Activated CD4-positive, alpha-beta T cell treated with anti-CD3 and anti-CD28 coated beads for 48 hours (primary cell): ENCODE measurements at places on chromosomes 5 and 9.

GRCh38 chr5:174134545-174134944 is 89.0 kb downstream of the NSG2 start:
- no peak for DNase-seq

GRCh38 chr5:19240170-19240569 is 747.8 kb downstream of the CDH18 start:
- DNase-seq = no peak

DNA sequence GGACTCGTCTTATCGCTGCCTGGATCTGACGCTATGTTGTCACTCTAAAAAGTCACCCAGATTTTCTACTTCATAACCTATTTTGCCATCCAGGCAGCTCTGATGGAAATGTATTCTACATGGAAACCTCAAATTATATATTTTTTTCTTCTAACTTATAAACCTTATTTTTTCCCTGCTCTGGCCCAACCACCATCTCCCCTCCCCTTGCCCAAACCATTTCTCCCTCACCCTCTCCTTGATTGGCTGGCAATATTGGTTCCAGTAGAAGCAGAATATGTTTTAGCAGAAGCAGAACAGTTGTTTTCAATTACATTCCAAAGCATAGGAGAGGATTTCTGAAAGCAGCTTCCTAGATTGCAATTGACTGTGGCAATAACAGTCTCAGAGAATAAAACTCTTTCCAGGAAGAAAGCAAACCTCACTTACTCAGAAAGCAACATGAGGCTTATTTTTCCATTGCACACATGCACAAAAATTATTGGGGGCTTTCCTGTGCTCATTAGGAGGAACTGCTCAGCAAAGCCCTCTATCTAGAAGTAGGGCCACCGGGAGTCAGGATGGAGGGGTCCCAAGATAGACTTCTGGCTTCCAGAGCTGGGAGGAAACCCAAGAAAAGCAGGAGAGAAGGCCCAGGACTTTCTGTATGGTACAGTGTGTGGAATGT is 191.8 kb downstream of the ESM1 start:
- DNase-seq = no peak

DNA sequence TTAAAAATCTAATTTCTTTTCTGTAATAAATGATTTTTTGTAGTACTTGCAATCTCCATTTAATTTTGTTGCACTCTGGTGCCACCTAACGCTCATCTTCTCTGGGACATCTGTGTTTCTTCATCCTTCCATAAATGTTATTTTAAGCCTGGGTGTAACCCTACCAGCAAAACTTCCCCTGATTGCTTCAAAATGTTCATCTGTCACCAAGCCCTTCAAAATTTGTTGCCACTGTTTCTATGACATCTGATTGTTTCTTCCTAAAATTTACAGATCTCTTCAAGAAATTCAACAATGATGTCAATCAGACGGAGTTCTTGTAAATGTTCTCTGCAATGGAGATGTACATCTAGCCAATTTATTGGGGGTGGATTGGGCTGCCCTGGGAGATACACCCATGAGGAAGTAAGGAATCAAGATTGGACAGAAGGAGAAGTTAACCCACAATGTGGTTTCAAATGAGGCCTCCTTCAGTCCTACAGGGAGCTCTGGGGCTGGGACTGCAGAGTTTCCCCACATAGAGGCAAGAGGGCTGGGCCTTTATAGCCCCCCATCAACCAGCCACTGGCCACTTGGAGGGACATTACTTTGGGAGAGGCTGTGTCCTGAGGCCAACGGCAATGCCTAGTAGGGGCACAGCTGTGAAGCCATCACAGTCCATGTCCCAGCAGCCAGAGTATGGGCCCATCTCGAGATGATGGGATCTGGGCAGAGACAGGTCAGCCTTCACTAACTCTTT is 23.3 kb downstream of the MCTP1 start:
- DNase-seq = no peak

DNA sequence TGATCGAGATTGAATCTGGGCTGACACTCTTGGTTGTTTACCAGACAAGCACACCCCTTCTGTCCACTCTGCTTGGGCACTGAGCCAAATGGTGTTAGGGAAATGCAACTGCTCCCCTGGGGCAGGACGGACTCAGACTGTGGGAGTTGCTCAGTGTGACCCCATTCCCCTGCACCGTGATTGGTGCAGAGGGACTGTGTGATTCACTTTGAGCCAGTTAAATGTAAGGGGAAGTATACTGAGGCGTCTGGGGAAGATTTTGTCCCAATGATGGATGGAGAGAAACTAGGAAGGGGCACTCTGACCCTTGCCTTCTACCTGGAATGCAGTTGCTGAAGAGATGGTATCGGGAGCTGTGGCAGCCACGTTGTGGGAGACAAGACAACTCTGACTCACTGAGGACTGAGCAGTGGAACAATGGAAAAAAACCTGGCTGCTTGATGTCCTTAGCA is 196.0 kb upstream of the ANKRD55 start:
- no peak for DNase-seq

GRCh38 chr9:69577123-69577522 is 95.0 kb downstream of the APBA1 start:
- no peak for DNase-seq

DNA sequence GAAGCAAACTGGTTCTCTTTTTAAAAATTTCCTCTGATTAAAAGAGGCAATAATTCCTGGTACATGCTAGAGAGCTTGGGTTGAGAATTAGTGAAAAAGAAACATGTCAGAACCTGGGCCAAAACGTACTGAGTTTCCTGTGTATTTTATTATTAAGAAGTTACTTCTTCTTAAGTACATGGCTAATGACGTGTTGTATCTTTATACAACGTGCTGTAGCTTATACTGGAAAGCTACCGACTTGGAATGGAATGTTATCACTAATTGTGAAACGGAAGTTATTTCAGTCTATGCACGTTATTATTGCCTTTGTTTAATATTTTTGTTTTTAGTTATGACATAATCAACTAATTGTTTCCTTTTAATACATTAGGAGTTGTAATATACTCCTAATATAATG is 43.1 kb downstream of the ZNF366 start:
- no peak for DNase-seq

GRCh38 chr5:179668391-179668790 is 12.4 kb downstream of the CBY3 start:
- DNase-seq = peak; percentile 62

DNA sequence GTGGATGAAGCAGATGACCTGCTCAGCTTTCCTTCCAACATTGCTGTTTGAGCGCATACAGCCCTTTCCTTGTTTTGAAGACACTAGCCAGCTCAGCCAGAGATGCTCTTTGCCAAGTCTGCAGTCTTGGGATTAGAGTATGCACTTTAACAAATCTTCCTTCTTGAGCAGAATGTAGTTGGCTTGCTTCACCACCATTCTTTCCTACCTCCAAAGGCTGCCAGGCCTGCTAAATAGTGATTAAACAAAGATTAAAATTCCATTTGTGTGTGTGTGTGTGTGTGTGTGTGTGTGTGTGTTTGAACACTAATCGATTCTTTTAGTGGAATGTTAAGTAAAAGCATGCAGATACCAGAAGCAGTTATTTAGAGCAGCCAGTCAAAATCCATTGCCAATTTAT is 97.6 kb downstream of the GALNT10 start:
- DNase-seq = no peak

DNA sequence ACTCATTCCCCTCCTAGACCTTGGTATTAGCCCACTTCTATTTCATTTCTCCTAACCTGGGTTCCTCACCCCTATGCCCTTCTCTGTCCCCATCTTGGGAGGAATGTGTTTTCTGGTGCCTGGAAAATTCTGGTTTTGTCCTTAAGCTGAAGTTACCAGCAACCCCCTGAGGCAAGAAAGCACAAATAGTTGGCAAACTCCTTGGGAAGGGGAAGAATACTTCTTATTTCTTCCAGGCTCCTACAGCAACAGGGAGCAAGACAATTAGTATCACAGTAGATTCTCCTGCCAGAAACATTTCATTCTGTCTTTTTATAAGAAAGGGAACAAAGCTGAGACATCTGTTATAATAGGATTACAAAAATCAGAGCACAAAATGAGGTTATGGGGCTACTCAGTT is 142.5 kb downstream of the SNCAIP start:
- DNase-seq = no peak

- no peak for DNase-seq
Observed at GRCh38 chr5:2886531-2886930, 135.1 kb upstream of the IRX2 start.

DNA sequence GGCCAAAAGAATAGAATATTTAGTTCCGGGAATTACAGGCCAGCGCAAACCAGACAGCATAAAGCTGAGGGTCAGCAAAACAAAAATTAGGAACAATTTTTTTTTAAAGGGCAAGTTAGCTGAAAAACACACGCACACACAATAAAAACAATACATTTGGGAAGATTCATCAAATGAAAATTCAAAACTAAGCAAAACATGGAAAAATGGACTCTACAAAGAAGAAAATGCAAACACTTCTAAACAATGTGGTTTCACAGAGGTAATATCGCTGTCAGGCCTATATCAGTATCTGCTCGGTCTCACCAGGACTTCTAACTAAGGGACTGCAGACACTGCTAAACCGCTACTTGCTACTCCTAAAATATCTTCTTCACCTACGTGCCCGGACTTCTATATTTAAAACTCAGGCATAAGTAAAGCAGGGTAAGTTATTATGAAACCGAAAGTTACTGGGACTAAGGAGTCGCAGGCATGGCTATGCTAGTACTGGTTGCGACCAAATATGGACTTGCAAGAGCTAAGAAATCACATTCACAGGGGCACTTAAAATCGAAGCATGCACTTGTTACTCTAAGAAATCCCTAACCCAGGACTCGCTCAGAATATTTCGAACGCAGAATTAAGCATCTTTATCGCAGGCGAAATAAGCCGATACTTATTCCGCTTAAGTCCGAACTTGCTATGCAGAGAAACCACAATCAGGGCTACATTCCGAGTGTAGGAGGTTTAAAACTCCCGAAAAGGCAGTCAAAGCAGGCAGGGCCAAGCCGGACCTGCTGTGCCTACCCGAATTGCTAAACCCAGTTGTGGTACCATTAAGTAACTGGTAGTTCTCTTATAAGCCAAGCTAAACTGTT is 2.3 kb downstream of the ANXA2R start:
- peak; percentile 35 for DNase-seq

- no peak for DNase-seq
Observed at GRCh38 chr5:53422539-53422938, 57.9 kb upstream of the FST start.

DNA sequence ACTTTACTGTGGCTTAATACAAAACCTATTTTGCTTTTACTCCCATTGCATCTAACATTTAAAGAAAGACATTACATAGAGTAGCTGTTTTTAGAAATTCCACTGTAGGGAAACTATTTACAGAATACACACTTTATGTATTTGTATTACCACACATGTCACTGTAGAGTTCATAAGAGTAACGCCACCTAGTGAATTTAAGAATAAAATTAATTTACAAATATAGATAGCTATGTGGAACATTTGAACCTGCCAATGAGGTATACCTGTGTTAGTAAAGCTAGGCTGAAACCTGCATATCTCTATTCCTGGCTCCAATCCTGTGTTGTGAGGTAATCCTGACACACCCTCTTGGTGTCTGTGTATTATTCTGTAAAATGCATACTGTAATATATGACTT is 234.4 kb downstream of the MAST4 start:
- no peak for DNase-seq

DNA sequence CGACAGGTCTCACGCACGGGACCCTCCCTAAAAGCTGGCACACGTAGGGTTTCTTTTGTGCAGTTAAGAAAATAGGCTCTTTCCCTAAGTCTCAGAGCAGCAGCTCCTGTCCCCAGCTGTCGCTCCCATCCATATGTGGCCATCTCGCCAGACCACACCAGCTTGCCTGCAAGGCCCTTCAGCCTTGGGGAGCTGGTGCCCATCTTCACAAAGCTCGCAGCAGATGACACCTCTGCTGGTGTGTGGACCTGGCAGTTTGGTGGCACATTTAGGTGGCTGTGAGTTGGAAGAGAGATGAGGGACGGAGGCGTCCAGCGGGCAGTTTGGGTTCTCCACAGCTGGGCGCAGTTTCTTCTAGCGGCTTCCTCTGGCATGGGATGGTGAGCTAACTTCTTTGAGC is 239.0 kb downstream of the FANCC start:
- no peak for DNase-seq

- no peak for DNase-seq
Observed at GRCh38 chr9:110126986-110127864, 80.7 kb downstream of the C9orf152 start.

GRCh38 chr5:5497152-5497788 is 74.8 kb downstream of the ICE1 start:
- DNase-seq = peak; percentile 42

DNA sequence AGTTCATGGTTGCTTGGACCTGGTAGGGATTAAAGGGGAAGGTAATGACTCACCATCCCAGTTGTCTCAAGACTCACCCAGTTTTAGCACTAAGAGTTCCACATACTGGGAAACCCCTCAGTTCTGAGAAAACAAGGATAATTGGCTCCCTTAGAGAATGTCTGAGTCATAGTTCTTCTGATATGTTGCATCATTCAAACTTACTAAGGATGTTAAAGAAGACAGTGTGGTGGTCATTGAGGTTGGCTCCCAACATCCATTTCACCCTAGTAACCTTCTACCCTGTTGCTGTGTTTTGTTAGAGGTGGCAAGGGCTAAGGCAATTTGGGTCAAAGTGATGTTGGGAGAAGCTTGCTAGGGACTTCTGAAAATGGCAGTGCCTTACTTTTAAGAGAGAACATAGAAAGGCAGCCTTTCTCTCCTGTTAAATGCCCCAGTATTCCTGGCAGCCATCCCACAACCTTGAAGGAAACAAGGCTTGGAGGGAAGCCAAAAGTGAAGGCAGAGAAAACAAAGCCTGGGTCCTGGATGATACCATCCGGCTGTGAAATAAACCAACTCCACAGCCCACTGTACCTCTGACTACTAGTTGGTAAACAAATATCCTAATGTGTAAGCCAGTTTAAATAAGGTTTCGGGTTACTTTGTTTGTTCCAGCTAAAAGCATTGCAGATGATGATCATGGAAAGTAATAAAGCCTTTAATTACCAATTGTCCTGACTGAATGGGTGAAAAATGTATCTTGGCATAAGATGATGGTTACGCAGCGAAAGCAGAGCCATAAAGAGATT is 80.4 kb upstream of the ADAMTSL1 start:
- DNase-seq = no peak

- no peak for DNase-seq
Observed at GRCh38 chr9:10793306-10793705, 180.5 kb upstream of the PTPRD start.

DNA sequence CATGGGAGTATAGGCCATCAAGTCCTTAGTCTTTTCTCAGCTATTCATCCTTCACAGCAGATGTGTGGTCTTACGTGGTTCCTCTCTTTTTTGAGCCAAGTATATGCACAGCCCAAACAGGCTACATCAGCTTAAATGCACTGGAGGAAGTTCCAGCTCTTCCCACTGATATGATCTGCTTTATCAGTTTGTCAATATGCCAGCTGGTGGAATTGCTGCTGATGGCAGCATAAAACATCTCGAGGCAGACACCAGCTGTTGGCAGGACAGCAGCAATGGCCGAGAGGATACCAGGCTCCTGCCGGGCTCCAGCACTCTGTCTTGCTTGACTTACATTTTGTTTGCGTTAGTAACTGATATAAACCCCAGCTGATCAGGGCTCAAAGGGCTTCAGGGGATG is 143.4 kb downstream of the TENT4A start:
- DNase-seq = no peak
